ENCODE measurements at places on chromosomes 7 and 10.
A peak's percentile ranks its signal among the peaks of the same experiment; 100 is the strongest.

DNA sequence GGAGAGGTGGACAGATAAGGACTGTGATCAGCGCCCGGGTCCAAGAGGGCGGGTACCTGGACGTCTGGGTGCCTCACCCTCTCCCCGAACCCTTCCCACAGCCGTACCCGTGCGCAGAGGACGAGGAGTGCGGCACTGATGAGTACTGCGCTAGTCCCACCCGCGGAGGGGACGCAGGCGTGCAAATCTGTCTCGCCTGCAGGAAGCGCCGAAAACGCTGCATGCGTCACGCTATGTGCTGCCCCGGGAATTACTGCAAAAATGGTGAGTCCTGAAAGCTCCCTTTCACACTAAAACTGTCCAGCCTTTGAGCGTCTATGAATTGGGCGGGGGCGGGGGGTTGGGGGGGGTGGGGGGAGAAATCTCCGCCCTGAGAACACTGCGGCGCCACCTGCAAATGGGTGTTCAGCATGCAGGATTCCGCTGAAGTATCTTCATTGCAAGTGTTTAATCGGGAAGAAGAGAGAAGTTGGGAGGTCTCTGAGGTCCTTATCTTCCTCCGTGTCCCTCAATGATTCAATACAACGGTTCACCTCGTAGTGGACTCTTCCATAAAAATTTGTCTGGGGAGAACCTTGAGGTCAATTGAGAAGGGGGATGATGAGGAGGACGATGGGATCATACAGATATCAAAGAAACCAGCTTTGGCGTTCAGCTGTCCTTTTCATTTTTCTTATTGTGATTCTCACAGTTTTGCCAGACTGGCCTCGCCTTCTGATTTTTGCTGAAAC, 906 bp downstream of the DKK1 start:
- no peak for DNase-seq

DNA sequence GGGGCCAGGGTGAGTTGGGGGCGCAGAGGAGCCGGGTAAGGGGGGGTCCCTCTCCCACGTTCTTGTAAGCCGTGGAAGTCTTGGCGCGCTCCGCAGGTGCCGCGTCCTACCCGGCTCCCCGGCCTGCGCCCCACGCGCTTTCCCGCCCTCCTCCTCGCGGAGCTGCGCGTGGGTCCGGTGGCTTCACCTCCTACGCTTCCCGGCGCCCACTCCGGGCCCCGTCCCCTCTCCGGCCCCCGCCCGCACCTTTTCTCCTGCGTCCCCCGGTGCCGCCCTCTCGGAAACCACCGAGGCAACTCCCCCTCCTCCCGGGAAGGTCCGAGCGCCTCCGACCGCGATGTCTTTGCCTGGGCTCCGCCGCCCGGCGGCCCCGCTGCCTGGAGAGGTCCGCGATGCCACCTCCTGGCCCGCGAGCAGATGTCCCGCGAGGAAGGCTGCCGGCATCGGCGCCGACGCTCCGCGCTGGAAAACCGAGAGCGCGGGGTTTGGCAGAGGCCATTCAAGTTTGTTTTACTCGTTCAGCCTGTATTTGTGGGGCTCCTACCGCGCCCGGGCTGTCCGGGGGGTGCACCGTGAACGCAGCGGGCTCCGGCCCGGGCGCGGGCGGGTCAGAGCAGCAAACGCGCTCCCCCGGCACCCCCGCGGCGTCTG, 2.4 kb upstream of the NKX6-2 start:
- DNase-seq, result no peak

DNA sequence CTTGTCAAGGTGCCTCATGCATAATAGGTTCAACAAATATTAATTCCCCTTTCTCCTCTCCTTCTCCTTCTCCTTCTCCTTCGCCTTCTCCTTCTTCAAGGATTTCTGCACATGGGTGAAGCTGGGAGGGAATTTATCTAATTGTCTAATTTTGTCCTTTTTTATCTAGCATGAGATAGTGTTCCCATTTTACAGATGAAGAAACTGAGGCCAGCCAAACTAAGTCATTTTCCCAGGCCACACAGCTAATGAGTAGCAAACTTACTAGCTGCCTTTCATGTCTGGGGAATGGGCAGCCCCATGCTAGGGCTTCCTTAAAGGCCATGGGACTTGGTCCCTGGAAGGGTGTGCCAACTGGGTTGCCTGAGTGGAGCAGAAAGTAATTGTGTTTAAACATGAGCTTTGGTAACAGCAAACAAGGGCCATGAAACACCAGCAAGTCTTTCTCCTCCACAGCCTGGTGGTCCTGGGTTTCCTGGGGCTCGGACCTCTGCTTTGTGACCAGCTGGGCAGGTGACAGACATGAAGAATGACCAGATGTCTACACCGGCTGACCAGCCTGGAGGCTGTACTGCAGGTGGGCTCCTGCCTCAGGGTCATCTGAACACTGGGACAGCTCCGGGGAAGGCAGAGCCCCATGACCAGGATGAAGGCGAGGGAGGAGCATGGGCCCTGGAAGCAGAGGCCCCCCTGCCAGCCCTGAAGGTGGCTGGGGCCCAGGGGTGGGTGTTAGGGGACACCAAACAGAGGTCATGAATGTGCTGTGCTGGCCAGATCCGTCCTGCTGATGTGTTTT, 138.0 kb downstream of the PTPN20 start:
- DNase-seq, result no peak

DNA sequence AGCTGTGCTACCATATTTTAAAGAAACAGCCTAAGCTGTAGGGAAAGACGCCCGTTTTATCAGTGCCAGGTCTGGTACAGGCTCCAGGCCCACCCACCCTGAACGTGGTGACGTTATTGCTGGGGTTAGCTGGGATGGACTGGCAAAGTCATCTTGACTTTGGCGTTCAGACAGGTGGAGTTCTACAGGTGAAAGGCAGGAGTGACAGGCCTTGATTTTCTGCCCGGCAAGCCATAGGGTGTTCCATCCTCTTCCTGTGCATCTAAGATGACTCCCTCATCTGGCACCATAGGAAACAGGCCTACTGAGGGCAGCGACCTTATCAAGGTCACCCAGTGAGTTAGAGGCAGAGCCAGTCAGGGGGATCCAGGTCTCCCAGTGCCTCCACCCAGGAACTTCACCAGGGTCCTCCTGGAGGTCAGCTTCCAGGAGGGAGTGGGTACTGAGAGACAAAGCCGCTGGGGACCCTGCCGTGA, 41.6 kb downstream of the HK1 start:
- DNase-seq, result no peak

- DNase-seq, result no peak
Observed at GRCh38 chr10:61463035-61463909, 10.1 kb upstream of the TMEM26 start.

DNA sequence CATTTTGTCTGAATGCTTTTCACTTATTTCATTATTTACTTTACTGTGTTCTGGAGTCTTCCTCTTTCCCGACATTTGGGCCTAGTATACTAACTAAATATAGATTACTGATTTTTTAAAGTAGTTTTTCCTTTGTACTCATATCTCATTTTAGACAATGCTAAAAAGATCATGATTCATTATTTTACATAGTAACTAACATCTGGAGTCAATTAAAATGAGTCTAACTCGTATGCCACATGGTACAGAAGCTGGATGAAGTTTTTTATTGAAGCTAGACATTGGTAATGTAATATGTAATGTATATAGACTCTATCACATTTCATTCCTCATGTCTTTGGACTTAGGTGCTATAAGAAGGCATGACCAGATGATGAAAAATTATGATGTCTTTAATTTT, 156.3 kb upstream of the HGF start:
- no peak for DNase-seq

DNA sequence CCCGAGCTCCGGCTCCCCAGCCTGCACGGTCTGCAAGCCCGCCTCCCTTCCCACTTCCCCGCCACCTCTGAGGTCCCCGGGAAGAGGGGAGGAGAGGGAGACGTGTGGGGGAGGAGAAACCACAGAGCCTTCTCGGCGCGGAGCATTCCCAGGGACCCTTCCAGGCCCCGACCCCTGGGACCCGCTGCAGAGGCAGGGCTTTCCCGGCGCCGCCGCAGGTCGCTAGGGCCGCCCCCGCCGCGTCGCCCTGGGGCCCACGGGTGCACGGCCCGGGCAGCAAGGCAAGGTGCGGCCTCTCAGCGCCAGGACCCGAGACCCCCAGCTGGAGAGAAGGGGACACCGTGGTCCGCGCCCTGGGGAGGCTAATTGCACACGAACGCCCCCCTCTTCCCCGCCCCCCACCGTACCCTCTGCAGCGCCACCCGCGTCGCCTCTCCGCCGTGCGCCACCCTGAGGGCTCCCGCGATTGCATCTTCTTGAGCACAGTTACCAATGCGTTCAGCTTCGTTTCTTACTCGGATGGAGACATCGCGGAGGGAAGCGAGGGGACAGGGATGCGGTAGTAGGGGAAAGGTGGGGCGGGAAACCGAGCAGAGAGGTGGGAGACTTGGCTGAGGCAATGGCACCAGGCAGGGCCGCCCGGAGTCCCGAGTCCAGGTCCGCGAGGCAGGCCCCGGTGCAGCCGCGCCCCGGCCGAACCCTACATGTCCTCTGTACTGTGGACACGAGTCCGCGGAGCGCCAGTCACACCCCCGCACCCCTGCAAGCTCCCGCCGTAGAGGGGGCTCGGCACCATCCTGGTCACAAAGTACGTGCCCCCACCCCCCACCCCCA, 28.9 kb downstream of the SKIDA1 start:
- no peak for DNase-seq

- DNase-seq, result no peak
Observed at GRCh38 chr7:54186336-54186735, 355.8 kb upstream of the VSTM2A start.

- DNase-seq, result peak; percentile 4
Observed at GRCh38 chr7:134513169-134513752, 14.1 kb upstream of the AKR1B10 start.

DNA sequence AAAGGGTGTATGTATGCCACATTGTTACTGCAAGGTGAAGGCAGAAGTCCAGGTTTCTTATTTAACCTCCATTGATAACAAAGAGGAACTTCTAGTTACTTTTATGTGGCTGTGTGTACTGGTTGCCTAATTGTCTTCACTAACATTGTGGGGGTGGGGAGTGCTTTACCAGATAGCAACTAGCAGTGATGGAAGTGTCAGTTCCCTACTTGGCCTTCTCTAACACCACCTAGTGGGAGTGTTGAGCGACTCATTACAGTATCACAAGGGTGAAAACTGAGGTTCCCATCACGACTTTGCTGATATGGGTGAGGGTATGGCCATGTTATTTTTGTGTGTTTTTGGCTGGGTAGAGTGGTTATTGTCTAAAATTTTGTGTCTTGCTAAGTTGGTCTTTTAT, 274.4 kb downstream of the THSD7A start:
- DNase-seq, result no peak

GRCh38 chr7:47266131-47266706, 315.7 kb downstream of the TNS3 start:
- DNase-seq, result no peak

GRCh38 chr10:120503689-120504088, 46.7 kb downstream of the PLPP4 start:
- no peak for DNase-seq

- DNase-seq, result no peak
Observed at GRCh38 chr10:8665322-8665721, 610.8 kb downstream of the GATA3 start.
